ENCODE measurements at places on chromosomes 13 and 19. TPM values are rescaled to one million over a fixed set of nuclear protein-coding genes. Genes with fewer than 3 reads are reported as not detected.

DNA sequence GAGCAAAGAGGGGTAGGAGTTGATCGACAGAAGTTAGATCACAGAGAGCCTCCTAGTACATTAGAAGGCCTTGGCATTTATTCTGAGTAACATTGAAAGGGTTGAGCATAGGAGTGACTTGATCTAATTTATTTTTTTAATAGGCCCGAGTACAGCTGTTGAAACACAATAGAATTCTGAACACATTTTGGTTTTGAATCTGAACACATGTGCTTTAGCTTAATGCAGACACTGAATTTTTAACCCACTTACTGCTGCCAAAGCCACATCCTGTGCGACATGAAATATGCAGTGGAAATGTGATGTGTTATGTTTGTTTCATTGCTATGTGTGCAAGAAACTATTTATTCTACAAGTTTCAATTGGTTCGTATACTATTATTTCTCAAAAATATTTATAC is 1505.9 kb downstream of the PCDH9 start:
- no peak for DNase-seq

PCDH8 gene
- total RNA-seq = 0.11 TPM

- no peak for DNase-seq
Measured at GRCh38 chr13:110767476-110767875, 54.0 kb downstream of the ING1 start.

ATP8B3 gene
- 1.4 TPM for total RNA-seq

RXFP2 gene
- not detected for total RNA-seq

CACNA1A gene
- not detected for total RNA-seq

RPL18 gene
- 1,626 TPM for total RNA-seq

DNA sequence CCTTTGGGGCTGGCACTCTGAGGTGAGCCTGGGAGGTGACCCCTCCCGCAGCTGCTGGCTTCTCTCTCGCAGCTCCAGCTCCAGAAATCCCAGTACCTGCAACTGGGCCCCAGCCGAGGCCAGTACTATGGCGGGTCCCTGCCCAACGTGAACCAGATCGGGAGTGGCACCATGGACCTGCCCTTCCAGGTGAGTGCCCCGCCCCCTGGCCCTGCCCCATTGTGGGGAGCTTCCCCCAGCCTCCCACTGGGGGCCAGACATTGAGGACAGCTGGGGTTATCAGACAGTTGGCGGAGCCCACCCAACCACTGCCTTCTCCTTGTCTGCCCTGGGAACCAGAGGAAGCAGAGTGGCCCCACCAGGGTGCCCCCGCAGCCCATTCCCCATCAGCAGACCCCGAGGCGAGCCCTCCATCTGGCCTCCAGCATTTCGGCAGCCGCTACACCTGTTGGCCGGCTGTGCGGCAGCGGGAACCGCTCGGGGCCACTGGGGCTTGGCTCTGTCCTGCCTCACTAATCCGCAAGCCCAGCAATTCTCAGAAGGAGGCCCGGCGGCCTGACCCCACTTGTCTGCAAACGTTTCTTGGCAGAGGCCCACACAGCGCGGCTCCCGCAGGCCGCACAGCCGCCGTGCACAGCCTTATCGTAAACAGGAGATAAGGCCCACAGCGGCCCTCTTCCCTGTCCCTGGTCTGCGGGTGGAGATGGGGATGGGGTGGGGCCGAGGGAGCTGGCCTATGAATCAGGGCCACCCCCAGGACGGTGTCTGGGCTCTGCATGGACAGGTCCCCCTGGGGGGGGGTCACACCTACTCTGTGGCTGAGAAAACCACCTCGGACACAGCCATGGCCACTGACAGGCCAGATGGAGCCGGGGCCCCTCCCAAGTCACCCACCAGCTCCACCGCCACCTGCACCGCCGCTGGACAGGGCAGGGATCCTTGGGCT is 48.0 kb downstream of the COMP start:
- DNase-seq = no peak

DMAC2 gene
- total RNA-seq = 34.7 TPM

RGL3 gene
- total RNA-seq = 2.2 TPM

DNA sequence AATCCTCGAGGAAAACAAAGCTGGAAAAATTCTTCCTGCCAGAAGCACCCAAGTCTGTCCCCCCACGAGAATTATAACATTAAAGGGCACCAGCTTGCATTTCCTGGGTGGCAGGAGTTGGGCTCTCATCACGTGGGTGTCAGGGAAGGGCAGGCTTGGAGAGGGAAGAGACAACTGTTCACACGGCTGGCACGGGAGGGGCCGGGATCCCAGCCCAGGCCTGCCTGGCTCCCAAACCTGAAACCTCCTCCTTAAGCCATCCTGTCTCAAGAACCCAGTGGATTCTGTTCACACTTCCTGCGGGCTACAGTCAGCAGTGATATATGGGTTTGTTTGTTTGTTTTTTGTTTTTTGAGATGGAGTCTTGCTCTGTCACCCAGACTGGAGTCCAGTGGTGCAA is 12.2 kb downstream of the GRIK5 start:
- DNase-seq = no peak

DNA sequence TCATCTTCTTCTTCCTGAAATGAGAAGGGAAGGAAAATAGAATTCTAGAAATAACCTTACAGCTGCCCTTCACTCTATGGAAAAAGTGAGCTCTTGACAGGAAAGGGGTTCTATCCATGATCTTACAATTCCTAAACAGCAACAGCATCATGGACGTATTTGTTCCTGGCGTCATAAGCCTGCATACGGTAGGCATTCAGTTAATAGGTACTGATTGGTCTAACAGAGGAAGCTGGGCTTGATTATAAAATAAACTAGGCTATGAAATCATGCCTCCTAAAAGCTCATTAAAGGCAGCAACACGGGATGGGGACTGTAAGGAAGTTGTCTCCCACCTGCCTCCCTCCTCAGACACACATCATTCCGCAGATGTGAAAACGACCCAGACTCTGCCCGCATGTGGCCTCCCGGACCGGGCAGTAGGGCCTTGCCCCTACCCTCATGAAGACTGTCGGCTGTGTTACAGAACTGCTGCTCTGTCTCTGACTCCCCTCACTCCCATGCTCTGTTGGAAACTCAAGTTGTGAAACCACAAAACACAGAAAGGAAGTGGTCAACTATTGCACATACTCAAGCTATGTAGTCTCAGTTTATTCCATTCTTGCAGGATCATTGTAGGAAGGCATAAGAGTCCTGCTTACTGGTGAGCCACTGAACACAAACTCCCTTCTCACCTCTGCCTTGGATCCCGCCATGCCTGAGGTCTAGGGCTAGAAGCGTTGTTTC is 129.8 kb downstream of the DLEU7 start:
- no peak for DNase-seq

DNA sequence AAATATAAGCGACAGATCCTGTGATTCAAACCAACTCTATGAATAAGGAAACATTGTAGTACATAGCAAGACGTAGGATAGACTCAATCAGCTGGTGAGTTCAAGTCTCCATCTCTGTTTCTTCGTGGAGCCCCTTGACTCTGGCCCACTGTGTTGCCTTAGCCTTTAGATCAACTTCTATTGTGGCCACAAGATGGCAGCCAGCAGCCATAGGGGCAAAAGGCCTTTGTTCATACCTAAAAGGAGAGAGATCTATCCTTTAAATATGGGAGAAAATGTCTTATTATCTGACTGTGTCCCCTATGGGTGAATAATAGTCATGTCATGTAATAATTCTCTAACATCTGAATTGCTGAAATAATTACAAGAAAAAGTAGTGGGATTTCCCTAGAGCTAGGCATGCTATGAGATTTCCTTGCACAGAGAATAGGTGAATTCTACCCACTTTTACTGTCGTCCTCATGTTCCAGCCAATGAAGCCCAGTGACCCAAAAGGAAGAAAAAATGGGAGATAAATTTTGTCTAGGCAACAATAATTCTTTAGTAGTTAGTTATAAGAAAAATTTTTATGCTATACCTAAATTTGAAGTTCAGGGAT is 129.4 kb downstream of the PCDH20 start:
- DNase-seq = peak; percentile 76

LGI4 gene
- total RNA-seq = not detected

- DNase-seq = peak; percentile 80
Measured at GRCh38 chr13:80132741-80133601, 208.0 kb downstream of the SPRY2 start.

GRCh38 chr19:8642561-8642960 is 12.1 kb downstream of the NFILZ start:
- DNase-seq = no peak

TSKS gene
- not detected for total RNA-seq

DNA sequence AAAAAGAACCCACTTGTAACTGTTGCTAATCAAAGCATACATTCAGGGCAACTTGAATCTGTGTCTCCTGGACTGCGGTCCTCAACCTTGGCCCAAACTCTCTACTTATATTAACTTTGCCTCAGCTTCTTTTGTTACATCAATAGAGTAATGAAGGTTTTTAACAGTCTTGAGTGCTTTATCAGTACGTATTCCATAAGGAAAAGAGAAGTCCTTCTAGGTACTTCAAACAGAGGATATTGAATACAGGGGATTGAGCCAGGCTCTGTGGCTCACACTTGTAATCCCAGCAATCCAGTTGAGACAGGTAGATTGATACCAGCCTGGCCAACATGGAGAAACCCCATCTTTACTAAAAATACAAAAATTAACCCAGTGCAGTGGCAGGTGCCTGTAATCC is 1.2 kb upstream of the EPS15L1 start:
- DNase-seq = no peak

KLK13 gene
- not detected for total RNA-seq

PEX11G gene
- 1.1 TPM for total RNA-seq

SIGLEC9 gene
- total RNA-seq = not detected

- DNase-seq = no peak
Measured at GRCh38 chr13:110343241-110343865, 36.3 kb downstream of the COL4A2 start.

ALOX5AP gene
- total RNA-seq = not detected

SNRPA gene
- total RNA-seq = 60.7 TPM

GRCh38 chr13:111881700-111882099 is 185.2 kb upstream of the SOX1 start:
- no peak for DNase-seq

ZNF433 gene
- total RNA-seq = 2.3 TPM

DNA sequence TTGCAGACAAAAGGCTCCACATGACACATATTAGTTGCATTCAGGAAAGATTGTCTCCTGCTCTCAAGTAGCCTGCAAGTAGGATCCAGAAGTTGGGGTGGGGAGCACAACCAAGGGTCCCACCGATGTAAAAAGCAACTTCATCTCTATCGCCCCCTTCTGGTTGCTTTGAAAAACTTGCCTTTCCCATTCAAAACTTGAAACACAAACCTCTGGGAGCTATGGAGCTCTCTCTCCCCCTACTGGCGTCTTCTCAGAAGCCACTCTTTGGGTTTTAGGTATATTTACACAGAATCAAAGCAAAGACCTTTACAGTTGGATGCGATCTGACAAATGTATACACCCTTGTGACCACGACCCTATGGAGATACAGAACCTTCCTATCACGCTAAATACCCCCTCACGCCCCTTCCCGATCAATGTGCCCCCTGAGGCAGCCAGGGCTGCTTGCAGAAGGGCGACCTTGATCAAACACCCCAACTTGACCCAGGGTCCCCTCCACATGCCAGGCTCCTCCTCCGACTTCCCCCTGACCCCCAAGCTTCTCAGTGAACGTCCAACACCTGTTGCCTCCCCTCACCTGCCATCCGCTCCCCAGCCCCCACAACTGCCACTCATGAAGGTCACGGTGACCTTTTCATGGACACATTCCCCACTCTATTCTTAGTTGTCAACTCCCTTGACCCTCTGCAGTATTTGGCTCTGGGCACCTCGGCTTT is 10.1 kb downstream of the NOSIP start:
- peak; percentile 91 for DNase-seq

- DNase-seq = peak; percentile 52
Measured at GRCh38 chr19:50794876-50795663, 4.9 kb downstream of the ACP4 start.

DNA sequence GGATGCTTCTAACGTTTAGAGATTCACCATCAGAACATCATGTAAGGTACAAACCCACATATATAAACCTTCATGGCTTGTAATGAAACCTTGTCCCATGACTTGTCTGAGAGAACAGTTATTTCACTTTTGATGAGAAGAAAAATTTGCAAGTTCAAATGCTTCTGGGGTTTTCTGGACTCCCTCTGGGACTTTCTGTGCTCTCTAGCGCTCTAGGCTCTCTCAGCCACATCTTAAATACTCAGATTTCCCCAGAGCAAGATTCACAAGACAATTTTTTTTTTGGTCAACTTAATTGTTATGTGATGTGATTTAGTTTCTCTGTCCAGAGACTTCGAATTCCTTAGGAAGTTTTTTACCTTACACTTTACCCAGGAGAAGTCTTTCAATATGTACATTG is 282.8 kb upstream of the EDNRB start:
- DNase-seq = no peak

DNA sequence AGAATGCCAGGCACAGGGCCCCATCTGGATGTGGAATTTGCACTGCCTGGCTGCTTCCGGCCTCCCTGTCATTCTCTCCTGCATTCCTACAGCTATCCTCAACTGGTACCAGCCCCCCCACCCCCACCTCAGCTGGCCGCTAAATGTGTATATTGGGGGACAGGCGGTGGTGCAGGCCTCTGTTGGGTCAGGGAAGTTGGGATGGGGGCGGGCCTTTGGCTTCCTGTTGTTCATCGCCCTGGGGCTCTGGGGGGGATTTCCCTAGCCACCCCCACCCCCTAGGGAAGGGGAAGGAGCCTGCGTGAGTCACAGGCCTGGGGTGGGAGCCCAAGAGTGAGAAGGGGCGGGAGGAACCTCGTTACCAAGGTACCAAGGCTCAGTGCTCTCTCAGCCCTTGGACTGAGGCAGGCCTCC is 10.6 kb downstream of the POU2F2 start:
- no peak for DNase-seq

DNA sequence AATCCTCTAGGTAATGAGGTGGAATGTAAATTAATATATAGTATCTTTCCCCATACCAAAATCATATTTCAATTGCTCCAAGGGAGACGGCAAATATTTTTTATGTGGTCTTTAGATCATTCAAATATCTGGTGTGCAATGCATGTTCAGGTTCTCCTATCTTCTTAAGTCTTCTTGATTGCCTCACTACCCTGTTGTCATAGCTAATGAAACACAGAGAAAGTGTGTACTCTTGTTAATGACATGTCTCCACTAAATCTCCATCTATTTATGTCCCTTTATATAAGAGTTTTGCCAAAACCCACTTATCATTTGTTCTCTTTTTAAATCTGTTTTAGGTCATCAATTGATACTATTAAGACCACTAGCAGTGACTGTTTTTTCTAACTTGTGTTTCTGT is 6.6 kb downstream of the STARD13 start:
- DNase-seq = no peak

DNA sequence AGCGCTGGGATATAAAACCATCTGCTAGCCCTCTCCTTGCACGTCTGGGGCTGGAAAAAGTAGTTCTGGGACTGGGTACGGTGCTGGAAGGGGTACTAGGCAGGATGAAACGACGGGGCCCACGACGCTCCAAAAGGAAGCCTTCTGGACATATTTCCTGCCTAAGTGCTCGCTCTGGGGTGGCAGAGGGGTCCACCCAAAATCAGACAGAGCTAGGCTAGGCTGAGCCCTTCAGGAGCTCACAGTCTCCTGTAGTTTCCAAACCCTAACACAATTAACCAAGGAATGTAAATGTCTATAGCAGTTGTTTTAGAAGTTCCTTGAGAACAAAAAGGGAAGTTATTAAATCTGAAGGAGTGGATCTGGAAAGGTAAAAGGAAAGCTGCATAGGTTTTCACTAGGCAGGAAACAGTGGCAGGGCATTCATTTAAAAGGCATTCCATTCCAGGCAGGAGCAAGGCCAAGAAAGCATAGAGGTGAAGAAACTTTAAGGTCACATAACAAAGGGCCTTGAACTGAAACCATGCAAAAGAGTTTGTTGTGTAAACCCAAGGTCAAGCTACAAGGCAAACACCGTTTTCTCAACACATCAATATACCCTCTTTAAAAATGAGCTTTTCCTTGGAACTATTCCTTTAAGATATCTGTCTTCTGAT is 634 bp upstream of the DIAPH3 start:
- peak; percentile 16 for DNase-seq

TEX29 gene
- total RNA-seq = 0.40 TPM

All from SK-MEL-5 (cell line).